GM12891 (cell line): ENCODE measurements at places on chromosomes 6 and 20.

DNA sequence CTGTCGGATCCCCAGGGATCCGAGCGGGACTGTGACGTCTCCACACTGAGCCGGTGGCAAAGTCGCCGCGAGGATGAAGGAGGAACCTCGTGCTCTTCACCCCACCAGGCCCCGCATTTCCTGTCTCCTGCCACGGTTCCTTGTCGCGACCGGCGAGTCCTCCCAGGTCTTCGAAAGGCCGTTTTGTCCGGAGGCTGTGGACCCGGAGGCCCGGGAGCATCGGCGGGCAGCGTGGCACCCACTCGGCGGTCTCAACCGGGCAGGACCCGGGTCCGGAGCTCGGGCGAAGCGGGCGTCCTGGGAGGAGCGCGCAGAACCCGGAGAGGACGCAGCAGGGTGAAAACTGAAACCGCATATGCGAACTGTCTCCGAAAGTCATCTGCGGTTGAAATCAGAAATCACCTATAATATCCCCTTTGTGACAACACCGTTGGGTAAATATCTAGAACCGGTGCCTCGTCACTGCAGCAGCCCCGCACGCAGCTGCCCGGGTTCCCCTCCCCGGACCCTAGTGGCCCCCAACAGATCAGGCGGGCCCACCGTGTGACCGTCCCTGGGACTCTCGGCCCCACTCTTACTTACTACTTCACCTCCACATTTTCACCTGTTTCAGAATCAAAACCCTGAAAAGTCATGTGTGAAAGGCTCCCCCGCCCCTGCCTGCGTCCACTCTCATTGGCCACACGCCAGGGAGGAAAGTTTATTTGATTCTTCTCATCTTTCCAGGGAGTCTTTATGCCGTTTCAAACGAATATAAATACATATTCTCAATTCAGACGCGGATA lies 3.1 kb upstream of the ULBP2 start:
- DNase-seq: peak; percentile 50

DNA sequence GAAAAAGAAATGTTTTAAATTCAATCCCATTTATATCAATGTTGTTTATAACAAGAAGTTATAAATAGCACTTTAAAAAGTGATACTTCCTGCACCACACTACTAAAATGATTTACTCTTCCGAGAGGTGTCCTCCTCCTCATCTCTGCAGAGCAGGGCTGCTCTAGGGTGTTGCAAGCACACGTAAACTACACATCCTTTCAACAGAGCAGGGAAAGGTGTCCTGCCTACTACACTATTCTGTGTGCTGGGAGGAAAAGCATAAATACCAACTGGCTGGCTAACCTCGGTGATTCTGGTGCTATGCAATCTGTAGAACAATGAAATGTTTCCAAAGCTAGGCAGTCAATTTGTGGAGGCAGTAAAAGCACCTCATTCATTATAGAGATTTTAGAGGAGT lies 89.5 kb upstream of the MAP7 start:
- DNase-seq: no peak

GRCh38 chr6:53578371-53578770 lies 33.5 kb upstream of the GCLC start:
- DNase-seq: no peak

- DNase-seq: no peak
Observed at GRCh38 chr20:57809661-57810172, 99.9 kb upstream of the PMEPA1 start.

- DNase-seq: no peak
Observed at GRCh38 chr6:153208706-153209105, 77.6 kb upstream of the RGS17 start.

DNA sequence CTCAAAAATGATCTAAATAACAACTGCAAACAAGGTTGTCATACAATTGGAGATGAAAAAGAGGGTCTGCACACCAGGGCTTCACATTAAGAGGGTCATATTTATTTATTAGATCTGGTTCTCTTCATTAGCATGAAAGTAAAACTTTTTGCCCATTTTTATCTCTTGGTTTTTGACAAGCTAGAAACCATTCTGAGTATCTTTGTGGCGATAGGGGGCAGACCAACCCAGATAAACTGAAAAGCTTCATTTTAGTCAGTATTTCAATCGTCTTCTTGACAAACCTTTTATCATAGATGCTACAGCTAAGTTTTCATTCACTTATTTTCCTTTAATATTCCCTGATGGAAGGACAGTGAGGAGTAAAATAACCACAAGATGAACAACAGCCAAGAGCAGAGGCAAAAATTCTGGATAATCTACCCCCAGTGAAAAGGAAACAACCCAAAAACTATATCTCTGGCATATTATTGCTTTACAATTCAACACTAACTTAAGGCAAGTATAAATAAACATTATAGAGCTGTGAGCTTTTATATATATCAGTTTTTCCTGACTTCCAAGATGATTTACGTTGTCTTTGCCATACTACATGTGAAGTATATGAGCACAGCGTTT lies 45.2 kb downstream of the THEMIS start:
- no peak for DNase-seq

DNA sequence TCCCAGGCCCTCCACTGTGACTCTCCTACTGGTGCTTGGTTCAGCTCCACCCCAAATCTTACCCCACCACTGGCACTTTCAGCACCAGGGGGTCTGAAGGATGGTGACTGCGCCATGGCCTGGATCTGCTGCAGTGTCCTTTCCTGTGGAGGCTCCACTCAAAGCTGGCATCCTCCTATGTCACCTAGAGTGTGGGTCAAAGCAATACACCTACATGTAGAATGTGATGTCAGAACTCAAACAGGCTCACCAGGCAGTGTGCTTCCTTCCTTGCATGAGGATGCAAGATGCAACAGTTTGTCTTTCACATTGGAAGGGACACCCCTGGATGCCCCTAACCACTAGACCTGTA lies 32.8 kb upstream of the MICB start:
- no peak for DNase-seq
